Gastrocnemius medialis (tissue), 4 donors: ENCODE measurements at places on chromosomes 3 and 15.

GRCh38 chr3:30657914-30658313 is 51.5 kb downstream of the TGFBR2 start:
- no peak for DNase-seq

DNA sequence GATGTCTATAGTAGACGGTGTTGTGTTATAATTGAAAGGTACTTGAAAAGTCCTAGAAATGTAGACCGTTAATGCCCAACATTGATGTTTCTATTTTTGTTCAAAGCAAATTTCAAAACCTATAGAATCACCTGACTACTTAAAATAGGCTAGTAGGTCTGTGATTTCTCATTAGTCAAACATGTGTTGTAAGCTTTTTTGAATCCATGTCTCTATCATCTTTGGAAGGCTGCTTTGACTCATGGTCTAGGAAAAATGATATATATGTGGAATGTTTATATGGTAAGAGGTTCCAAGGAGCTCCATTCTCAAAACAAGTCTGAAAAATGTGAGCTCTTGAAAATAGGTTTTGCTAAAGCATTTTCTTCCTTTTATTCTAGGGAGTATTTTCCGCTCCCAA is 375.3 kb downstream of the LPP start:
- DNase-seq = no peak

GRCh38 chr3:184234671-184235380 is 5.4 kb downstream of the VWA5B2 start:
- no peak for DNase-seq

DNA sequence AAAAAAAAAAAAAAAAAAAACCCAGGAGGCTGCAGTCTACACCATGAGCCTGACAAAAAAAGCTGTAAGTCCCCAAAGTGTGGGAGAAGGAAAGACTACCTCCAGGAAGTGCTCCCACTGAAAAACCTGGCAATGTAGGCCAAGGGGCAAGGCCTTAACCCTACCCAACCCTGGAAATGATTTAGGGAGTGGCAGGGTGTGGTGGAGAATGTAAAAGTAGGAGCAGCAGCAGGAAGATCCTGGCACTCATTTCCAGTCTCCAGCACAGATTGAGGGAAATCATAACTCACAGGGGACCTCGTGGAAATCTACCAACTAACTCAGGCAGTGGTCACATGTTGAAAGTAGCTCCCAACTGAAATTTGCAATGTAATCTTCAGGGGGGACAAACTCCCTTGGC is 839.5 kb downstream of the EPHA3 start:
- no peak for DNase-seq

DNA sequence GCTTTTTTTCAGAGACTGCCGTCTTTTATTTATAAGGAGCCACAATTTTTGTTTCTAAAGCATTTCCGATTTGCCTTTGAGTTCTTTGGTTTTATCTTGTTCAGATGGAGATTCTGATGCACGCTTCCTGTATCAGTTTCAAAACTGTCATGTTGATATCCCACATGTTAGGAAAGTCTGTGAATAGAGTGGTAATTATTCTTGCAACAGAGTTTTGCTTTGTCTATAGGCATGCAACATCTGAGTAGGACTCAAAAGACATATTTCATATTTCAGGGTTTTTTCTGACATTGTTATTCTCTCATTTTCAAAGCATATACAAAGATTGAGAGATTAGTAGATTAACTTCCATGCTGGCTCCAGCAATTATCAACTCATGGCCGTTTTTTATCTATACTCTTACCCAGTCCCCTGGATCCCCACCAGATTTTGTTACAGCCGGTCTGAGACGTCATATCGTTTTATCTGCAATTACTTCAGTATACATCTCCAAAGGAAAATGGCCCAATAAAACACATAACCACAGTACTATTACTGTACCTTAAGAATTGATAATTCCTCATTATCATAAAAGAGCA is 22.4 kb downstream of the PAQR5 start:
- no peak for DNase-seq

DNA sequence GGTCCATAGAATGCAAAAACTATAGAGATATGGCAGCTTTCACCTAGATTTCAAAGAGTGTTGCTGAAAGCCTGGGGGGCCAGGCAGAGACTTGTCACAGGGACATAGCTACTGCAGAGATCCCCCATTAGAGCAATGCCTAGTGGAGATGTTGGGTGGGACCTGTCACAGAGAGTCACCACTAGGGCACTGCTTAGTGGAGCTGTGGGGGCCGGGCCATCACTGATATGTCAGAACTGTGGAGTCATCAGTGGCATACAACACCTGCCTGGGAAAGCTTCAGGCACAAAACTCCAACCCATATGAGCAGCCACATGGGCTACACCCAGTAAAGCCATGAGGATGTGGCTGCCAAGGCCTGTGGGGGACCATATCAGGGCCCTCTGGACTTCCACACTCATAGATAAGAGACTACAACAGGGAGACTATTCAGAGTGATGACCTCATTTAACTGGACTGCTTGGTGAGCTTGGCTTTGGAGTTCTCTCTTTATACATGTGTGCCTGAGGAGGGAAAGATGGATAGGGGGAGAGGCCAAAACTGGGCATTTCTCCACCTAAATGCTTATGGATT is 176.3 kb downstream of the ZNF621 start:
- no peak for DNase-seq

DNA sequence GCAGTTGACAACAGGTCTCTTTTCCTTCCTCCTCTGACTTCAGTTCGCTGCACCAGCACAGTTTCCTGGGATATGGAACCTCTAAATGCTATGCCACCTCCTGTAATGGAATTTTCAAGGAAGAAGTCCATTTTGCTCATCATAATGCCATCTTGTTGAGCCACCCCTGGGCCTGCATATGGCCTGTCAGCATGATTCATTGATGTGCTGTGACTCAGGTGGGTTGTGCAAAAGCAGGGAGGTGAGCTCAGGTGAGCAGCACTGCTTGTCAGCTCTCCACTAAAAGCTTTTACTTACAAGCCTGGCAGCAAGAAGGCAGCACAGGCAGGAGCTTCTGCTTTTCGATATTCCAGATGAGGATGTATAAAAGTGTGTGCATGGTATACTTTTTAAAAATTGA is 247.1 kb upstream of the LMCD1 start:
- DNase-seq = no peak

- DNase-seq = no peak
Measured at GRCh38 chr3:149411583-149411982, 34.1 kb upstream of the TM4SF1 start.

DNA sequence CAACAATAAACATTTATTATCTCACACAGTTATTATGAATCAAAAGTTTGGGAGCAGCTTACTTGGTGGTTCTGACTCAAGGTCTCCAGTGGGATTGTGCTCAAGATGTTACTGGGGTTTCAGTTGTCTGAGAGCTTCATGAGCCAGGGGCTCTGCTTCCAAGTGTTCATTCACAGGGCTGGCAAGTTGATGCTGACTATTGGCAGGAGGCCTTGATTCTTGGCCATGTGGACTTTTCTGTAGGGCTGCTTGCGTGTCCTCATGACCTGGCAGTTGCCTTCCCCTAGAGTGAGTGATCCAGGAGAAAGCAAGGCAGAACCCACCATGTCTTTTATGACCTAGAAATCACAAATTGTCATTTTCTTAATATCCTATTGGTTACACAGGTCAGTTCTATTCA is 87.2 kb upstream of the TNFAIP8L3 start:
- DNase-seq = no peak

DNA sequence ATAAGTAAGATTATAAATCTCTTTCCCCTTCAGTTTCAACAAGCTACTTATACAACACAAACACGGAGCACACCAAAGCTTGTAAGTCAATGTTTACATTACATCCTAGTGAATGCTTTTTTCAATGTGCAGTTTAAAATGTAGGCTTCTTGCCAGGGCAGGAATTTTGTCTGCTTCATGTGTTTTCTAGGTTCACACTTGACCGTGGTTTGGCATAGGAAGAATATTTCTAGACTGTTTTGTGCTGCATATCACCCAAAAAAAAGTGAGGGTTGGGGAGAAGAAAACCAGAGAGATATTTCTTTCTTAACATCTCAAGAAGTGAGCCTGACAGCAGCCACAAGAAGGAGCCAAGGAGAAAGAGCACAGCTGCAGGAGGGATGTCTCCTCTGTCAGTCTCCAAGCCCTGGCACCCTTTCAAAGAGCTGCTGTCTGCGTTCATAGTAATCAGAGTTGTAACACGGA is 255.8 kb downstream of the MEIS2 start:
- DNase-seq = no peak

DNA sequence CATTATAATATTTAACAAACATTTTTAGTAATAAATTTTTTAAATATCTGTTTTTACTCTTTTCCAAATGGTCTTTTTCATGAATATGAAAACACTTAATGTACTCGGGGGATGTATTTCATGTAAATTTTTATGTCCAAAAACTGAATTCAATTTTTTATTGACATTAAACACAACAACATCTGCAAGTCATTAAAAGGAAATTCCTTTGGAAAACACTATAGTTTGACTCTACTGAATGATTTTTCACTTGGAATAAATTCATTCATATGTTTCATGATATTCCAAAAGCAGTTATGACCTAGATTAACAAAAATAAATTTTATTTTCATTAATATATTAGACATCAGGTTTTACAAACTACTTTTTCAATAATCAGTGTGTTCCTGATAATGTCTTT is 239.8 kb upstream of the AGTR1 start:
- DNase-seq = no peak

- no peak for DNase-seq
Measured at GRCh38 chr15:48062148-48062872, 58.5 kb upstream of the SLC24A5 start.

DNA sequence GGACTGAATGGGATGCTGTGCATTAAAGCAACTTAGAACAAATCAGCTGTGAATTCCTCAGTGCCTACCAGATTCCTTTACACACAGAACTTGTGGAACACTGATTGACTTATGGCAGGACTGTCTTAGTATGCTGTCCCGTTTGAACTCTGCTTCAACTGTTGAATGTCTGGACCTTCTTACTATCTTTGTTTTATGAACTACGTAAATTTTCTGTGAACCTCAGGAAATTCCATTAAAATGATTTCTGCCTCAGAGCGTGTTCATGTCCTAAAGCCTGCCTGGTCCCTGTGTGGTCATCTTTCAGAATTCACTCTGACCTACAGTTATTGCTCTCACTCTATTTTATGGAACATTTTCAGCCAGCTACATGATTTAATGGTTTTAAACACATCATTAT is 29.4 kb upstream of the FBN1 start:
- no peak for DNase-seq

DNA sequence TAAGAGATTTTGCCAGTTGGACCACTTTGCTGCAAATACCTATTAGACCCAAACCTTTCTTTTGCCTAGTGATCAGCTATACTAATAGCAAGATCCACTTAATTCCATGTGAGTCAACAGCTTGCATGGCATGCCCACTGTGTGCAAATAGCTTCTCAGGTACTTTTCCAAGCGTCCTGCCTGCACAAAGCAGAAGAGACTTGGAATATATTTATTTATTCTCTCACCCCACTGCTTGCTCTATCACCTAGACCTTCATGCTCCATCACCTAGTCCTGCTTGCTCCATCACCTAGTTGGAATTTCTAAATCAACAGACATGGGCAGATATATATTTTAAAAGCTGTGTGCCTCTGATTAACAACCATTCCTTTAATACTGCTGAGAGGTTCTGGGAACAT is 47.6 kb downstream of the MBNL1 start:
- no peak for DNase-seq
